ENCODE measurements at places on chromosomes 1 and 21.

DNA sequence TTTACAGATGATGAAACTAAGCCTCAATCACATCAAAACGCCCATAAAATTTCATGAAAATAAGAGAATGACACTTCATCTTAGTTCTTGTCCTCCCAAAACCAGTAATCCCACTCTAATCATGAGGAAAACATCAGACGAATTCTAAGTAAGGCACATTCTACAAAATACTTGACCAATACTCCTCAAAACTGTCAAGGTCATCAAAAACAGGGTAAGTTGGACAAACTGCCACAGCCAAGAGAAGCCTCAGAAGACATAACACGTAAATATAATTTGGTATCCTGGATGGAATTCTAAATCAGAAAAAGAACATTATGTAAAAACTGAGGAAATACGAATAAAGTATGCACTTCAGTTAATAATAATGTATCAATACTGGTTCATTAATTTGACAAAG lies 128.2 kb downstream of the DPYD start:
- DNase-seq = no peak

- DNase-seq = no peak
These were observed 42.9 kb downstream of the FMN2 start for GRCh38 chr1:240134596-240134995.

DNA sequence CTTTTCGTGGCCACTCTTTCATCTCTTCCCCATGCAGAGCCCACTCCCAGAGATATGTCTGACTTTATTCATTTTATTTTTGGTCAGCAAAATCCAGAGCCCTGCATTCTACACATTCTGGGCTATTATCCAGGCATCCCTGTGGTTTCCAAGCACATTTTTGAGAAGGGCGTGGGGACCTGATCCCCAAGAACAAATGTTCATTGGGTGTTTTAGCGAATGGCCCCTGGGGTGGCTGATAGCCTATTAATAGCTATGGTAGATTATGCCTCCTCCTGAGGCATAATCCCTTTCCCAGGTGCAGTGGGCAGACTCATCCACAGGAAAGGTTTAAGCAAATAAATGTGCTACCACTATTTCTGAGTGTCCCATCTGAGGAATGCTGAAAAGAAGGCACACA lies 511.8 kb upstream of the USP24 start:
- DNase-seq = no peak

DNA sequence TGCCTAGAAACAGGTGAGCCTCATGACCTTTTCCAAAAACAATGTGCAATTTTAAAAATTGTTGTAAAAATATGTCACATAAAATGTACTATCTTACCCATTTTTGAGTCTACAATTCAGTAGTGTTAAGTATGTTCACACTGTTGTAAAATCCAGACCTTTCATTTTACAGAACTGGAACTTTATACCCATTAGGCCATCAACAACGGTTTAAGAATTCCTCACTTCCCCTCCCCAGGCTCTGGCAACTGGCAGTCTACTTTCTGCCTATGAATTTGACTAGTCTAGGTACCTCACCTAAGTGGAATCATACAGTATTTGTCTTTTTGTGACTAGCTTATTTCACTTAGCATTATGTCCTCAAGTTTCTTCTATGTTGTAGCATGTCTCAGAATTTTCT lies 8.6 kb downstream of the CTSE start:
- no peak for DNase-seq

DNA sequence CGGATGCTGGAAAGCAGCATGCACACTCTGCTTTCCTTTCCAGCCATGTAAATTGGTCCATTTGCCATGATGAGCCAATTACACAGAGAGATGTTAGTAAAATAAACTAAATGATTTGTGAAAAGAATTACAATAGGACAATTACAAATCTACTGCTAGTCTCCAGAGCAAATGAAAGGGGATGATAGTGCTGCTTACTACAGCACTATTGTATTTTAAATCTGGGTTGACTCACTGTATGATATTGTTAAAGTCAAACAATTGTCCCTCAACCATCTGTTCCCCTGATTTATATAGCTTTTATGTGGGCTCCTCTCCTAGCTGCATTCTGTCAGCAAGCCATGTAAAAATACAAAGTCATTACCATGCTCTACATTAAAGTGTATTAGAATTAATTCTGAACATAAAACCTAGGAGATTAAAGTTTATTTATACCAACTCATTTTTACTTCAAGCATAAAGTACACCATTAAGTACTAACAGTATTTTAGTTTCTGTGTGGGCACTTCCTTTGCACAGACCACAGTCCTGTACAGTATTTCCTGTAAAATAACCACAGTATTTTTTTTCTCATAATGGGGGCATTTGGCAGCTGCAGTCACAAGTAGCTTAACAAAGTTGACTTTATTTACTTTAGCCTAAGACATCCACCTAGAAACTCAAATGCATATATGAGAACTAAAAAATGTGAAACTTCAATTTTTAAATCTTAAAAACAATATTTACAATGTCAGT lies 135.8 kb downstream of the VAV3 start:
- no peak for DNase-seq

- DNase-seq = no peak
These were observed 14.5 kb downstream of the SLX9 start for GRCh38 chr21:44954281-44954771.

DNA sequence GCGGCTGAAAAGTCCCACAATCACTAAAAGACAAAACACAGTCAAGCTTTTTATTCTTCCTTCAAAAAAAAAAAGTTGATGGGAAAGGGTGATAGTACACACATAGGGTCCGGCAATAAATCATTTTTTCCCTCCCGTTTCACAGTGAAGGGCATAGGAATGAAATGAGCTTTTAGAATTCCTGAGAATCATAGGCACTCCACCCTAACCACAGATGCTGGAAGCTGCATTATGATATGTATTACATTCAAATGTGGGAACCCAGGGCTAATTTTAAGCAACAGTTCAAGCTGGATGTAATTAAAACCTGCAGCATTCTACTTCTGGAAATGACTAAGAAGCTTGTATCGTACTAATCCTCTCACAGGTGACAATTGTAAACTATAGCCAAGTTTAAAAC lies 75.7 kb upstream of the KCNJ15 start:
- DNase-seq = no peak

GRCh38 chr1:162303004-162303344 lies 73.7 kb downstream of the SPATA46 start:
- no peak for DNase-seq

GRCh38 chr21:37531431-37531932 lies 164.9 kb downstream of the DYRK1A start:
- no peak for DNase-seq

GRCh38 chr1:201636097-201636496 lies 97.2 kb downstream of the NAV1 start:
- no peak for DNase-seq

GRCh38 chr1:185498207-185498606 lies 181.2 kb upstream of the IVNS1ABP start:
- no peak for DNase-seq

- no peak for DNase-seq
These were observed 23.6 kb upstream of the GBP1 start for GRCh38 chr1:89088572-89088971.

- no peak for DNase-seq
These were observed 19.3 kb upstream of the ADARB1 start for GRCh38 chr21:45054927-45055612.

DNA sequence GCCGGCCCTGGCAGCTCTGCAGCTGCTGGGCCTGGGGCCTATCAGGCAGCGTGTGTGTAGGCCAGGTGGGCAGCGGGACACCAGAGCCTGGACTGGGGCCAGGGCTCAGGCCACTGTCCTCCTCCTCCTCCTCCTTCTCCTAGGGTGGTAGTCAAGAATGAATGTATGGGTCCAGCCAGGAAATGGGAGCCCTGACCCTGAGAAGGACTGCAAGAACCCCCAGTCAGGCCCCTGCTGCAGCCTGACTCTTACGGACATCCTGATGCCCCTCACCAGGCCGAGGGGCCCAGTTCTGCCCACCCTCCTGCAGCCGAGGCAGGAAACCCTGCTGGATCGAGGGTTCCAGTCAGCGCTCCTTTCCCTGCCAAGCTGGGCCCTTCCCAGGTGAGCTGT lies 3.5 kb downstream of the SLFNL1 start:
- no peak for DNase-seq

DNA sequence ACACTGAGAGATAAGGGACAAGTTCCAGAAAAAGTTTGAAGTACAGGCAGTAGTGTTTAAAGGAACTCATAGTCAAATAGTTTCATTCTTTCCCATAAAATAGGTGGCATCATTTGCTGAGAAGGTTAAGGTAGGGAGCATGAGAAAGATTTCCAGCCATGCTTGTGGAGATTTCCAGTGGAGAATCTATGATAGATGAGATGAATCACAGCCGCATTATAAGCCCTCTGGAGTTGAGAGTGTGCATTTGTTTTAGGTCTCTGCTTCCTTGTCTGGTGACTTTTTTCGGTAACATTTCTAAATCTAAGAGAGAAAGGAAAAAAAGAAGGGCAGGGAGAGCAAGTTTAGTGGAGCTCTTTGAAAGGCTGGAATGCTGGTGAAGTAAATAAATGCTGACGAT lies 108.7 kb downstream of the DISP1 start:
- DNase-seq = no peak

DNA sequence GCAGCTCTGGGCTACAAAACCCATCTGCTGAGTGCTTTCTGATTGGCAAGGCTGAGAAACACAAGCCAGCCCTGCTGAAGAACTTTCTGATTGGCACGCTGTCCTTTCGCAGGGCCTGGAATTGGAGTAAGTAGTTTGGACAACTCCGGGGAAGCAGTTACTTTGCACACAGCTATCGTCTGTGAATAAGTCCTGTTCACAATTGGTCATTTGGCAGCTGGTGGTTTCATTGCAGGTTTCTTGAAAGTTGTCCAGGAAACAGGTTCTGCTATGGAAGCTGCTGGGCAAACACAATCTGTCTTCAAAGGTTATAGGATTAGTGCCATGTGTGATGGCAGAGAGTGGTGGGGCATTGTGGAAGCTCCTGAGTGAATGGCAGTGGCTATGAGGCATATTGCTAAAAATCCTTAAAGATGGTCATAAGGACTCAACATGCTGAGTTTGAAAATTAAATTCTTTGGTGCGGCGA lies at the start of gene KRTAP27-1:
Gene KRTAP27-1, minus strand, starts transcription at position 419 of the 469 bp plus-strand sequence. Its CDS starts 26 bp downstream, at position 393.
- no peak for DNase-seq

- DNase-seq = no peak
These were observed 1183.4 kb downstream of the AMY1C start for GRCh38 chr1:104932949-104933679.

DNA sequence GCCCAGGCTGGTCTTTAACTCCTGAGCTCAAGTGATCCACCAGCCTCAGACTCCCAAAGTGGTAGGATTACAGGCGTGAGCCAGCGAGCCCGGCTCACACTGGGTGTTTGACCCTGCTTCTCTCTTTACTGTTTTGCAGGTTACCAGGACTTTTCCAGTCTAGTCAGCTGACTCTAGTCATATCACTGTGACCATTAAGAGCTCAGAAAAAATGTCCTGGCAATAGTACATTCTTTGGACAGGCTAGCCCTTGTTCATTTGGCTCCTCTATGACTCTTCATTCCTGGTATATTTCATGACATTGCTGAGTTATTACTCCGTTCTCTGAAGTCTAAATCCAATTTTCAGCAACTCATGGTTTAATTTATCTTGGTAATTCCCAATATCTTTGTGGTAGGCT lies 8.0 kb upstream of the CA6 start:
- no peak for DNase-seq

GRCh38 chr1:21097729-21098128 lies 79.0 kb downstream of the EIF4G3 start:
- no peak for DNase-seq

GRCh38 chr21:37551993-37552355 lies 185.4 kb downstream of the DYRK1A start:
- DNase-seq = no peak

GRCh38 chr21:41011951-41012366 lies 156.0 kb upstream of the BACE2 start:
- DNase-seq = no peak

DNA sequence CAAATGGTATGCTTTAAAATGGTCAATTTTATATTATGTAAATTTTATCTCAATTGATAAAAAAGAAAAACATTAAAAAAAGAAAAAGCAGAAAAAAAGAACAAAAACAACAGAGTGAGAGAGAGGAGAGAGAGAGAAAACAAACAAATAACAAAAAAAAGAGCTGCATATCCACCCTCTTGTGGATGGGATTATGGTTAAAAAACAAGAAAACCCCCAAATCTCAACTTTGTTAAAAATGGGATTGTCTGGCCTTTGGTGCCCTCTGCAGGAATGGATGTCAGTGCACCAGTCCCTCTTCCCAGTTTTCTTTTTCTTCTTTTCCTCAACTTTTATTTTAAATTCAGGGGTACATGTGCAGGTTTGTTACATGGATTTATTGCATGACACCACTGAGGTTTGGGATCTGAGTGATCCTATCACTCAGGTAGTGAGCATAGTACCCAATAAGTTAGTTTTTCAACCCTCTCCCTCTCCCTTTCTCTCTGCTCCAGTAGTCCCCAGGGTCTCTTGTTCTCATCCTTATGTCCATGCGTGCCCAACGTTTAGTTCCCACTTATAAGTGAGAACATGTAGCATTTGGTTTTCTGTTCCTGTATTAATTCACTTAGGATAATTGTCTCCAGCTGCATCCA lies 28.1 kb downstream of the RNF187 start:
- peak; percentile 73 for DNase-seq

DNA sequence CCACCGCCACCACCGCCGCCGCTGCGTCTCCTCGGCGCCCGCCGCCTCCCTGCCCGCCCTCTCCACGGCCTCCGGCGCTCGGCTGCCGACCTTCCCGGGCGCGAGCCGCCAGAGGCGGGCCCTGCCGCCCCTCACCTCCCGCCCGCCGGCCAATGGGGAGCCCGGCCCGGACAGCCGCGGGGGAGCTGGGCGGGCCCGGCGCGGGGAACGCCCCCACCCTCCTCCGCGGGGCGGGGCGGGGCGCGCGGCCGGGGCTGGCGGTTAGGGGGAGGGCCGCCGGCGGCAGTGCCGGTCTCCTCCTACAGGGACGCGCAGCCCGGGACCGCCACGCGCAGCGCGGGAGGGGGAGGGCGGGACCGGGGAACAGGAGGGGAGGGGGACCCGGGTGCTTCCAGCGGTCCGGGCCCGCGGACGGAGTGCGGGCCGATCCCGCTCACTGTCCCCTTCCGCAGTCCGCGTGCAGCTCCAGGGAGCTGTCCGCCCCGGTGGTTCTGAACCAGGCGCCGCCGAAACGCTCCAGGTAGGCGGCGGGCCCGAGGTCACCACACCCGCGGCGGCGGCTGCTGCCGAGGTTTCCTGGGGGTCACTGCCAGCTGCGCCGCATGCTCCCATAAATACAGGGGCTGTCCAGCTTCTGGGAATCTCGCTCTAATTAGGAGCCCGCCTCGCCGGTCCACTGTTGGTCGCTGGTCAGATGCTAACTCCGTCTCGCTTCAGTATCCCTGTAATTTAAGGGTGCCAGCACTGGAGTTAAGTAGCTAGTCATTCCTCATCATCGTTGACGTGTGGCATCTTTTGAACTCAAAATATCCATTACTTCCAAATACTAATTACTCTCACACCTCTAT lies at the start of gene PGBD5:
Gene PGBD5, minus strand, starts transcription at position 87 of the 848 bp plus-strand sequence. CDS start 404 bp downstream, outside the sequence.
- peak; percentile 86 for DNase-seq

- DNase-seq = no peak
These were observed 11.7 kb upstream of the RGS2 start for GRCh38 chr1:192797143-192797542.

GRCh38 chr1:7298145-7298544 lies 473.0 kb upstream of the VAMP3 start:
- peak; percentile 39 for DNase-seq

GRCh38 chr1:40338745-40339419 lies 21.8 kb upstream of the COL9A2 start:
- peak; percentile 91 for DNase-seq

GRCh38 chr1:206779638-206780037 lies 7.3 kb upstream of the IL10 start:
- no peak for DNase-seq

GRCh38 chr21:21241391-21241790 lies 243.2 kb downstream of the NCAM2 start:
- DNase-seq = no peak

All from GM23338 (cell line).